ENCODE measurements at places on chromosomes 3 and 15. TPM values are rescaled to one million over a fixed set of nuclear protein-coding genes. Genes with fewer than 3 reads are reported as not detected.
A peak's percentile ranks its signal among the peaks of the same experiment; 100 is the strongest.

The PPP1R14D gene
- not detected for total RNA-seq

The MLF1 gene
- 38.6 TPM for total RNA-seq

- DNase-seq: no peak
These were observed 20.0 kb downstream of the GPR15 start for GRCh38 chr3:98551754-98552153.

- no peak for DNase-seq
These were observed 11.7 kb downstream of the IL1RAP start for GRCh38 chr3:190525634-190526033.

- peak; percentile 44 for DNase-seq
These were observed 40.3 kb downstream of the RGMA start for GRCh38 chr15:93048759-93049161.

- DNase-seq: peak; percentile 57
These were observed 93.2 kb upstream of the RNF7 start for GRCh38 chr3:141644931-141645330.

- no peak for DNase-seq
These were observed 11.8 kb upstream of the ARL8B start for GRCh38 chr3:5110337-5110736.

DNA sequence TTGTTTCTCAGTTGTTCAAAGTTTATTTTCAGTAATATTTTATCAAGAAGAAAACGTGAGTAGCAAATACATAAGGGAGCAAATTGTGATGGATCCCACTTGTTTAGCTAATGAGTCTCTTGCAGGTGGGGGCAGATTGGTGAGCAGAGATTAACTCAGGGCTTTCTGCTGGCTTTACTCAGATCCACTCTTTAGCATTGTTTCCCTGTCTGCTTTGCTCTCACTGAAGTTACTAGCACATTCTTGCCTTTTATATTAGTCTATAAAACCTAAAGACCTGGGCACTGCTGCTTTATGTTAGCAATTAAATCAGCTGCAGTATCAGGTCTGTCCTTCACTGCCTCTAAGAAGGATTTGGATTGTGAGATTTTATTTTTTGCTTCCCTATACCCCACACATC lies 71.5 kb downstream of the STAC start:
- DNase-seq: no peak

- peak; percentile 59 for DNase-seq
These were observed 177.8 kb upstream of the CDIN1 start for GRCh38 chr15:36401586-36401966.

GRCh38 chr3:4358273-4358672 lies 55.1 kb downstream of the SETMAR start:
- DNase-seq: no peak

GRCh38 chr15:94064676-94065313 lies 166.6 kb upstream of the MCTP2 start:
- no peak for DNase-seq

GRCh38 chr3:168395551-168395950 lies 299.8 kb upstream of the GOLIM4 start:
- DNase-seq: no peak

DNA sequence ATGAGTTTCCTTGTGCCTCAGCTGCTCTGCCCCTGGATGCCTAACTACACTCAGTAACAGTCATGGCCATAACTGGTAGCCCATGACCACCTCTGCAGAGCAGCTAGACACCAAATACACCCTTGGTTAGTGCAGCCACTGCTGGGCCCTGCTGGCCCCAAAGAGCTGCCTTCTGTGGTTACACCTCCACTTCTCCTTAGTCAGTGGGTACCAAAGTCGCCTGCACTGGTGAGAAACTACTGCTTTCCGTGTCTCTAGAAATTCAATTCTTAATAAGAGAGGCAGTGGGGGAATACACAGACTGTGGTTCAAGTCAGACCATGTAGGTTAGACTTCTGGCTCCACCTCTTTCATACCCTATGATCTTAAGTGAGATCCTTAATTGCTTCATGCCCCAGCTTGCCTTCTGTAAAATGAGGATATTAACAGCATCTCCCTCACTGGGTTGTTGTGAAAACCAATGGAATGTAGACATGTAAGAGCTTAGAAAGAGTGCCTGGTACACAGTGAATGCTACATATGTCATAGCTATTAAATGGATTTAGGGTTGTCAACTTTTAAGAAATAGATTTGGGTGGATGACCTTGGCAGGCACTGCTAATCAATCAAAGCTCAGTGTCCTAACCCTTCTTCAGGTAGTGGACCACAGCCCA lies 18.2 kb downstream of the HEG1 start:
- no peak for DNase-seq

DNA sequence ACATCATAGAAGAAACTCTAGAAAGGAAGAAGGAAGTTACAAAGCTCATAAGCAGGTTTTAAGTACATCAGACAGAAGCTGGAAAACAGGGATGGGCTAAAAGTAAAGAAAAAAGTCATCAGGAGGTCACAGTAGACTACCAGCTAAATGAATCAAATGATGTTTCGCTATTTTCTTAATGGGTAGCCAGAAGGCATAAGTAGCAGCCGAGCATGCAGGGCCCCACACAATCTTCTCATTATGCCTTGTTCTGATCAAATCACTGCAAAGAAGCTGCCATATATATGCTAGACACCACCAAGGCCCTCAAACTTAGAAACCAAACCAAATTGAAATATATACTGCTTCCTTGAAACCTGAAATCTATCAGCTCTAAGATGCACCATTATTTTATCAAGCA lies 349.1 kb downstream of the ULK4 start:
- DNase-seq: no peak
